ENCODE measurements at places on chromosomes 16 and 17.

- DNase-seq = no peak
Observed at GRCh38 chr16:90009172-90009899, 9.9 kb downstream of the DBNDD1 start.

DNA sequence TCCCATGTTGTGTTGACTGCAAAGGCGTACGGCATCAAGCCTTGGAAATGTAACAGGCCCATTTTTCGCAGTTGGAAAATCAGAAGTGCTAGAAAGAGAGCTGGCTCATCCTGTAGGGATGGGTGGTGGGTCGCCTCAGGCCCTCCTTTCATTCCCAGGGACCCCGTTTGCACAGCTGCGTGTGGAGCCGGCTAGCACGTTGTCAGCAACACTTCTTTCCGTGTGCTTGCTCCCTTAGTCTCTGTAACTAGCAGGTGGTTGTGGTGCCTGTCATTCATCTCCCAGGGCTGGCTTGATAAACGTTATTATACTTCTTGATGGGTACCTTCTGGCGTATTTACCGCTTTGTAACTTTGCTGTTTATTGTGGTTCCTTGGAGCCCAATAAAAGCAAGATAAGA lies 239.0 kb upstream of the CACNG5 start:
- DNase-seq = no peak

GRCh38 chr16:27686926-27687325 lies 137.0 kb downstream of the KATNIP start:
- no peak for DNase-seq

DNA sequence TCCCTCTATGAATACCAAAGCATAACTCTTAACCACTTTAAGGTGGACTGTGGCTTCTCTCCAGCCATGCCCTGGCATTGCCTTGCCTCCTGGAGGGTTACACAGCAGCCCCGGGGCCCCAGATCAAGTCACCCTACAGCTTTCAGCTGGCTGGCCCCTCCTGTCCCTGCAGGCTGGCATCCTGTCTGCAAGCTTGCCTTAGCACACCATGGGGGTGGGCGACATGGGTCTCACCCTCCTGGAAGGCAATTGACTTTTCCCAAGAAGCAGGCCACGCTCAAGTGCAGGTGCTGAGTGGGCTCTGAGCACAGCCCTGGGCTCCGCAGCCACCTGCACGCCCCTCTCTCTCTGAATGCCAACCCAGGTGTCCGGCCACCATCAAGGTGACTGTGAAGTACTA lies 25.8 kb upstream of the AKTIP start:
- no peak for DNase-seq

DNA sequence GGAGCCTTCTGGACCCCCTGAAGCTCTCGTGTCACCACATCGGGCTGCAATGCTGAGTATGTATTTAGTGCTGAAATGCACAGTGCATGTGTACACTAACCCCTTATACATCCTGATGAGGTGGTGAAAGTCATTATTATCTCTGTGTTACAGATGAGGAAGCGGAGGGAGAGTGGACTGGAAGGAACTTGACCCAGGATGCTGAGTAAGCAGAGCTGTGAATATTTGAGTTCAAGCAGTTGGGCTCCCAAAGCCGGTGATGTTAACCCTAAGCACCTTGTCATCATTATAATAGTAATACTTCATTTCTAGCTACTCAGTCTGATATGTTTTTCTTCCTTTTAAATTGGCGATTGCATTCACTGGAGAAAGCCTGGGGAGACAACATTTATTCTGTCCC lies 25.9 kb upstream of the NKD1 start:
- no peak for DNase-seq

DNA sequence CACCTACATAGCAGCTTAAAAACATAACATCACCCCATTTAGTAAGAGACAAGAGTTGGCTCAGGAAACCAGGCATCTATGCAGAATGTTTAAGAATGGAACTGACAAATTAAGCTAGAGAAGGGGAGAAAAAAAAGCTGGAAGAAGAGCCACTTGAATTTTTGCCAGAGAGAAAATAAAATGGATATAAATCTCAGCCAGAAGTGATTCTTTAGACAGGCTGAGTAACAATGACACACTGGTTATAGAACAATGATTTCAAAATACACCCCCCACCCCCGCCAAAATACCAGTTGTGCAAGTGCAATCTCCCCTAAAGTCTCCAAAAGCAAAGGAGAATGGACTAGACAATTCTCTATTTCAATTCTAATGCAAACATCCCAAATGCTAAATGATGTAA lies 22.4 kb downstream of the LSM12 start:
- peak; percentile 78 for DNase-seq

DNA sequence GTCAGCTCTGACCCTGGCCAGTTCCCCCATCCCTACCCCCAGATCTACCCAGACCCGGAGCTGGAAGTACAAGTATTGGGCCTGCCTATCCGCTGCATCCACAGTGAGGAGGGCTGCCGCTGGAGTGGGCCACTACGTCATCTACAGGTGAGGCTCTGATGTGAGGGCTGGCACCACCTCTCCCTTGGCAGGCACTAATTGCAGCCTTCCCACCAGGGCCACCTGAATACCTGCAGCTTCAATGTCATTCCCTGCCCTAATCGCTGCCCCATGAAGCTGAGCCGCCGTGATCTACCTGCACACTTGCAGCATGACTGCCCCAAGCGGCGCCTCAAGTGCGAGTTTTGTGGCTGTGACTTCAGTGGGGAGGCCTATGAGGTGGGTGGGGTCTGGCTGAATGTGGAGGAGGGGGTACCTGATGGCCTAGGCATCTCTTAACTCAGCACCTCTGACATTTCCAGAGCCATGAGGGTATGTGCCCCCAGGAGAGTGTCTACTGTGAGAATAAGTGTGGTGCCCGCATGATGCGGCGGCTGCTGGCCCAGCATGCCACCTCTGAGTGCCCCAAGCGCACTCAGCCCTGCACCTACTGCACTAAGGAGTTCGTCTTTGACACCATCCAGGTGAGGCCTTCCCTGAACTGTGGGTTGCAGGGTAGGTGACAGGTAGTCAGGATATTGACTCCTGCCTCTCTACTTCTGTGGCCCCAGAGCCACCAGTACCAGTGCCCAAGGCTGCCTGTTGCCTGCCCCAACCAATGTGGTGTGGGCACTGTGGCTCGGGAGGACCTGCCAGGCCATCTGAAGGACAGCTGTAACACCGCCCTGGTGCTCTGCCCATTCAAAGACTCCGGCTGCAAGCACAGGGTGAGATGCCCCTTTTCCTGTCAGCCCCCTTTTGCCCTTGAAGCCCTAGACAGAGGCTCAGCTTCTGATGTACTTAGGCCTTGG lies 4.3 kb downstream of the TRAF4 start:
- DNase-seq = no peak

GRCh38 chr17:65137021-65137939 lies at the start of gene RGS9:
Gene RGS9 (plus strand): TSS chr17:65137370. CDS start chr17:65137541, 171 bp downstream.
- DNase-seq = peak; percentile 42

DNA sequence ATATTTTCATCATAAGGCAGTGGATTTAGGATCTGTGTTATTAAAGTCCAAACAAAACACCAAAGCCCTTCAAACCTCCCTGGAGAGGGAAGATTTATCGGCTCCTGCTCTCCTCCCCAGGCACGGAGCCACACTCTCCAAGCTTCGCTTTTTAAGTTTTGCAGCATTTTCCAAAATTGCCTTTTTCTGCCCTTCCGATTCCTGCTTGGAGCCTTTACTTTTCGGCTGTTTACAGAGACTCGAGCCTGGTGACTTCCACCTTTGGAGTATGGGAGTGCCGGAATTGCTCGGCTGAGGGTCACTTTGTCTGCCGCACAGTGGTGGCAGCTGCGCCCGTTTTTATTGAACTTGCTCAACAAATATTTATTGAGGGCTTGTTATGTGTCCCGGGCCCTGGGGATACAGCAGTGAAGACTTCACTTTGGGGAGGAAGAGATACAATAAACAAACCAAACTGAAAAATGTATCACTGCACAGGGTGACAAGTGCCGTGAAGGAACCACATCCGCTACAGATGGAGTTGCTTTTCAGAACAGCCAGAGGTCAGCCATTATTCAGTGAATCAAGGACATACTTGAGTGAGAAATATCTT lies 185.5 kb downstream of the NTN1 start:
- DNase-seq = no peak

GRCh38 chr17:44925731-44926697 lies 10.7 kb upstream of the GFAP start:
- DNase-seq = no peak

DNA sequence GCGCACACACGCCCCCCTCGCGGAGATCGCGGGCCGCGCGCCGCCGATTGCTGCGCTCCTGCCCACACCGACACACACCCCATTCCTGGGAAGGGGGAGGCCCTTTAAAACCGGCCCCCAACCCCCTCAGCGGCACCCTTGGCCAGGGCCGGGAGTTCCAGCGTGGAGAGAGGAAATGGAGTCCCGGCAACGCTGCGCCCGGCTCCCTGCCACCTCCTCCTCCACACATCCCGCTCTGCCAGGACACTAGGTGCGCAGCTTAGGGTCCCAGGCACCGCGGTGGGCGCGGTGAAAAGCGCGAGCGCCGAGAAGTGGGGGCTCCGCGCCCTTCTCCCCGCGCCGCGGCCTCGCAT lies 397 bp downstream of the CDC42EP4 start:
- no peak for DNase-seq

GRCh38 chr17:9109933-9110332 lies 88.6 kb downstream of the NTN1 start:
- DNase-seq = no peak

- DNase-seq = no peak
Observed at GRCh38 chr17:323181-323580, 29.4 kb downstream of the RPH3AL start.

GRCh38 chr17:28572259-28573039 lies 1.1 kb upstream of the PIGS start:
- no peak for DNase-seq

DNA sequence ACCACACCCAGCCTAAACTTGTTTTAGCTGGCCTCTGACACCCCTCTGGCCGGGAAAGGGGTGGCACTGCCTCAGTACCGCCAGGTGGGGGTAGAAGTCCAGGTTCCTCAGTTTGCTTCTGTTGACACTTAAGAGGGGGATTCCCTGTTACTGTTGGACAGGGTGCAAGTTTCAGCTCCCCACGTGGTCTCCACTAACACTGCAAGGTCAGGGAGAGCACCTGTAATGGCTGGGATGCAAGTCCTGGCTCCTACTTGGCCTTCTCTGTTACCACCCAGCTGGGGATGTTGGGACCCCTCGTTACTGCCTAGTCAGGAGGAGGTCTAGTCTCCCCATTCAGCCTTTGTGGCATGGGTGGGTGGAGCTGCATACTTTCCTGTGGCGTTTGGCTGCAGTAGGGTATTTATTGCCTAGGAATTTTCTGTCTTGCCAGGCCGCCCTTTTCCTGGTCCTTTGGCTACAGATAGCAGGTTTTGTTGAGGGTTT lies 10.6 kb upstream of the MFAP4 start:
- DNase-seq = no peak

GRCh38 chr16:54677308-54677950 lies 253.2 kb upstream of the IRX5 start:
- no peak for DNase-seq

DNA sequence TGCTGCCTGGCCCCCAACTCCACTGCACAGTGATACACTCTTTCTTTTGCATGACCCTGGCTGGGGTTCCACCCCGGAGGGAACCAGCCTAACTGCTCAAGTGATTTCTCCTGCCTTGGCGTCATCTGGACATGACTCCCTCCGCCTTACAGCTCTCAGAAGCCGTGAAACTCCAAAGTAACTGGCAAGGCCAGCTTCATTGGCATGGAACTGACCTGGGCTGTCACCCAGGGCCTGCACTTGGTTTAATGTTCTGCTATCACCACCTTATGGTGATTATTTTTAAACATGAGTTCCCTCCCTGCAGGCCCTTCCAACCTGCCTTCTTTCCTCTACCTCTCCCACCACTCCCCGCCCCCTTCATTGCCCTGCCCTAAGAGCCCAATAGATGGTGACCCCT lies 139.7 kb upstream of the CDH5 start:
- DNase-seq = no peak

GRCh38 chr17:40433551-40434415 lies 9.5 kb upstream of the IGFBP4 start:
- DNase-seq = peak; percentile 37

GRCh38 chr17:2266045-2266864 lies 37.3 kb downstream of the SMG6 start:
- no peak for DNase-seq
